Pancreas (tissue), 10 donors: ENCODE measurements at places on chromosomes 6 and 20. TPM values are rescaled to one million over a fixed set of nuclear protein-coding genes. Genes with fewer than 3 reads are reported as not detected.
A peak's percentile ranks its signal among the peaks of the same experiment; 100 is the strongest.

DNA sequence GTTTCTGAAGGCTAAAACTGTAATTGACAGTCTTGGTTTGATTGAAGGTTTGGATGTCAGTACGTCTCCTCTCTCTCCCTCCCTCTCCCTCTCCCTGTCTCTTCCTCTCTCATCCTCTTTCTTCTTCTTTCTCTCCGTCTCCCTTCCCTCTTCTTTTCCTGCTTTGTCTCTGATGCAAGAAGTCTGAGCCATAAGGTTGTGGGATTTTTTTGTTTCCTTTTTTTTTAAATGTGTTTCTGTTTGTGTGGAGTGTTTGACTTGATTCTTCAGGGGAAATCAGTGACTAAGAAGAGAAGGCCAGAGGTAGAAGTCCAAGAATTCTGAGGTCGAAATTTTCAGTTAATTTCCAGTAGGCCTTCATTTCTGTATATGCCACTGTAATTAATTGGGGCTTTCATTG is 111.9 kb downstream of the FOXO3 start:
- peaks cover 16% of the 10 kb centered on the region for H3K4me1 ChIP-seq
- H3K4me3 ChIP-seq: no peak overlapping the region
- H3K36me3 ChIP-seq: peaks cover 6% of the 10 kb centered on the region
- H3K27ac ChIP-seq: no peak overlapping the region
- no peaks in the 10 kb centered on the region for H3K27me3 ChIP-seq
- no peak for DNase-seq

DNA sequence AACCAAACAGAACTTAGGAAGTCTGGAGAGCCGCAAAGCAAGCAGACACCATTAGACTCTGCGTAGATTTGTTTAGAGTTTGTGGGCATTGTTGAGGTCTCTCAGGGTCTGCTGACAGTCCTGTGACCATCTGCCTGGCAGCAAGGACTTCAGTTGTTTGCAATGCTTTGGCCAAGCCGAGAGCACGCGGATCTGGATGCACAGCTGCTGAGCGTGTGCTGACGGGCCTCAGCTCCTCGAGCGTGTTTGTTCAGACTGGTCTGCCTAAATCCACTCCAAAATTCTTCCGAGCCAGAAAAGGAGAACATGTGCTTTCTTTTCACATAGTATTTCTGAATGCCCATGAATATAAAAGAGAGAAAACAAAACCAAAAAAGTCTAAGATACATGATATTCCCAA is 159.0 kb downstream of the ZNF217 start:
- no peaks in the 10 kb centered on the region for H3K36me3 ChIP-seq
- no peak overlapping the region for H3K4me3 ChIP-seq
- no peaks in the 10 kb centered on the region for H3K27me3 ChIP-seq
- no peak for DNase-seq
- H3K4me1 ChIP-seq: no peaks in the 10 kb centered on the region

DNA sequence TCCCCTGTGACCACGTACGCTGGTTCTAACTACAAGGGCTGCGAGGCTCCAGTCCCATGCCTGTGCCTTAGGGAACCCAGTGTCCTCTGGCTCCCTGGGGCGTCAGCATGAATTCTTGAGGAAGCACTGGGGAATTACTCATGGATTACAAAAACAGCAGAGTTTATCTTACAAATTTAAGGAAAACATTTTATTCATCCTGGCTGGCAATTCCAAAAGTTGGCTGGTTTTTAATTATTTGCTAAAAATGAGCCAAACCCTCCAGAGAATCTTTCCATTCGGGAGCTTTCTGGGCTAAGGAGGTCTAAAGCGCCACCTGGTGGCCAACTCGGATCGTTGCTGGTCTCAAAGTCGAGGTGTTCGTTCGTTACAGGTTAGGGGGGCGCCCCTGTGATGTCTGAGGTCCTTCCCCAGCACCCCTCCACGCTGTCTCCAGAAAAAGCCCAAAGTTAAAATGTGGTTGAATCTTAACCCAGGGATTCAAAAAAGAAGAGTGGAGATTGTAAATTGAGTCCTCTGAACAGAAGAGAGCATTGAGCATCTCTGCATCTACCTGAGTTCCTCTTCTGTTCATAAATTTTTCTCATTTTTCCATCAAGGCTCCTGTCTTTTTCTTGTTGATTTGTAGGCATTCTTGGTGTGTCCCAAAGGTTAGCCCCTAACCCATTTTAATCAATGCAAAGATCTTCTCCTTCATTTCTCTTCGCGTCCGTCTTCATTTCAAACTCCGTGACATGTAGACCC is 99.4 kb downstream of the BFSP1 start:
- H3K27ac ChIP-seq: no peak overlapping the region
- H3K4me1 ChIP-seq: no peaks in the 10 kb centered on the region
- peak; percentile 37 for DNase-seq
- H3K27me3 ChIP-seq: no peaks in the 10 kb centered on the region
- no peaks in the 10 kb centered on the region for H3K36me3 ChIP-seq

The DOK5 gene
- 1.2 TPM for total RNA-seq

DNA sequence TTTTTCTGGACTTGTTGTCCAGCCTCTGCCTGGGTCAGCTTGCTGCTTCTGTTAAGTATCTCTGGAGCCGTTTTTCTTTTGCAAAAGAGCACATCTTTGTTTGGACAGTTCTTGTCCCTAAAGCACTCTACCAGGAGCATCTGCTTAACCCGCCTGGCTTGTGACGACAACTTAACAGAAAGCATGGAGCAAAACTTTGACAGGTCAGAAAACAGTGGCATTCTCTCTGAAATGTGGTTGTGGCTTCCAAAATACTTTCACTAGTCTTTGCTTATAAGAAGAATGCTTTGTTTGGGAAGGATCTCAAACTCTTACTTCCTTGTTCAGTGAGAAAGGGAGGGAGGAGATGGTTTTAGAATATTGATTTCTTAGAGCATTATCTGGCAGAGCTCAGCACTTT is 47.6 kb downstream of the CD109 start:
- no peaks in the 10 kb centered on the region for H3K36me3 ChIP-seq
- H3K27me3 ChIP-seq: no peaks in the 10 kb centered on the region
- no peak for DNase-seq
- no peaks in the 10 kb centered on the region for H3K4me1 ChIP-seq

DNA sequence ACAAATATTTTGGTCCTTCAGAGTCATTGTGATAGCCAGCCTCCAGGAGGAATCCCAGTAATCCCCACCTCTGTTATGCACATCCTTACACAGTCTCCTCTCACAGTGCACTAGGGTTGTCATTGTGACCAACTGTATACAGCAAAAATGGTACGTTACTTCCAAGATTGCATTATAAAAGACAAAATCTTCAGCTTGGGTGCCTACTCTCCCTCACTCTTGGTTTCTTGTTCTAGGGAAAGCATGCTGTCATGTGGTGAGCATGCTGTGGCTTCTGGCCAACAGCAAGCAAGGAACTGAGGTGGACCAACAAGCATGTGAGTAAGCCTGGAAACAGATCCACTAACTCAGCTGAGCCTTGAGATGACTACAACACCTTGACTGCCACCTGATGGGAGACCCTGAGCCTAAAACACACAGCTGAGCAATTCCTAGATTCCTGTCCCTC is 130.1 kb upstream of the DST start:
- no peaks in the 10 kb centered on the region for H3K27me3 ChIP-seq
- DNase-seq: no peak
- no peak overlapping the region for H3K4me3 ChIP-seq
- no peaks in the 10 kb centered on the region for H3K36me3 ChIP-seq

The NCR2 gene
- total RNA-seq: not detected

DNA sequence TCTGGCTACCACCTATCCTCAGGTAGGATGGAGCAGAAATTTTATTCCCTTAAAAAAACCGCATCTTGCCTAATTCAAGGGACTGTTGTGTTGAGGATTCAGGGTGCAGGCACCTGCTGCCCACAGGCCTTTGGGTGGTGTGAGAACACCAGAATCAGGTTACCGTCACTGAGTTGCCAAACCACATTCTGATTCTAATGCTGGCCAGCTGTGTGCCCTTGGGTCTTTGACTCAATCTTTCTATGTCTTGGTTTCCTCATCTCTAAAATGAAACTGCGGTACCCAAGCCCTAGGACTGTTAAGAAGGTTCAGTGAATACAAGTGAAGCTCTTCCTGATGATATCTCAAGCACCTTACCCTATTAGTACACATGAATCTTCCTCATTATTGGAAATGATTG is 827.3 kb downstream of the DHX35 start:
- H3K36me3 ChIP-seq: no peaks in the 10 kb centered on the region
- no peak overlapping the region for H3K4me3 ChIP-seq
- no peaks in the 10 kb centered on the region for H3K27me3 ChIP-seq
- H3K27ac ChIP-seq: no peak overlapping the region
- no peak for DNase-seq
- no peaks in the 10 kb centered on the region for H3K4me1 ChIP-seq

The PLCB4 gene
- total RNA-seq: 6.4 TPM

- no peaks in the 10 kb centered on the region for H3K27me3 ChIP-seq
- DNase-seq: no peak
- no peaks in the 10 kb centered on the region for H3K4me1 ChIP-seq
- H3K27ac ChIP-seq: no peak overlapping the region
- no peak overlapping the region for H3K4me3 ChIP-seq
- no peaks in the 10 kb centered on the region for H3K36me3 ChIP-seq
These were observed 118.5 kb upstream of the BACH2 start for GRCh38 chr6:90415178-90415577.

- DNase-seq: no peak
- no peaks in the 10 kb centered on the region for H3K36me3 ChIP-seq
- H3K4me1 ChIP-seq: no peaks in the 10 kb centered on the region
- no peaks in the 10 kb centered on the region for H3K27me3 ChIP-seq
- no peak overlapping the region for H3K4me3 ChIP-seq
These were observed 138.1 kb downstream of the CD164 start for GRCh38 chr6:109243863-109244825.

GRCh38 chr20:22679197-22679596 is 94.8 kb upstream of the FOXA2 start:
- no peak overlapping the region for H3K27ac ChIP-seq
- H3K27me3 ChIP-seq: no peaks in the 10 kb centered on the region
- H3K4me1 ChIP-seq: peaks cover 4% of the 10 kb centered on the region
- no peaks in the 10 kb centered on the region for H3K36me3 ChIP-seq
- H3K4me3 ChIP-seq: no peak overlapping the region

- H3K27ac ChIP-seq: no peak overlapping the region
- no peaks in the 10 kb centered on the region for H3K27me3 ChIP-seq
- no peaks in the 10 kb centered on the region for H3K4me1 ChIP-seq
- no peaks in the 10 kb centered on the region for H3K36me3 ChIP-seq
These were observed 80.5 kb upstream of the QKI start for GRCh38 chr6:163333701-163334663.

- H3K27me3 ChIP-seq: no peaks in the 10 kb centered on the region
- H3K27ac ChIP-seq: no peak overlapping the region
- no peak for DNase-seq
- no peaks in the 10 kb centered on the region for H3K4me1 ChIP-seq
- H3K36me3 ChIP-seq: no peaks in the 10 kb centered on the region
- no peak overlapping the region for H3K4me3 ChIP-seq
These were observed 3.9 kb downstream of the EYA4 start for GRCh38 chr6:133245007-133245406.

The PCSK2 gene
- total RNA-seq: 18.7 TPM

The LCA5 gene
- 1.8 TPM for total RNA-seq

DNA sequence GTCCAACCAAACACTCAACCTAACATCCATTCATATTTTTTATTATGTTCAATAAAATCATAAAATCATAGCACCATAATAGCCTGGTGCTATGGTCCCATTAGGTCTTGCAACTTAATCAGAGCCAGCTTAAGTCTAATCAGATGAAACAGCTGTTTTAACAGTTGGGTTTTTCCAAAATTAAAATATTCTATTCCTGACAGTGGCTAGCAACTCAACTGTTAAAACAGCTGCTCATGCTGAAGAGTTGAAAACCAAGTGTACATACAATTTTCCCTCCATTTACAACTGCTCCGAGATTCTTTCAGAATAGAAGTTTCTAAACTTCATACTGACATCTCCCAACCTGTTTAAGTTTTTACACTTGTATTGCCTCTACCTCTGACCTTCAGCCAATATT is 89.5 kb downstream of the UBE3D start:
- no peak overlapping the region for H3K27ac ChIP-seq
- no peaks in the 10 kb centered on the region for H3K27me3 ChIP-seq

The NINL gene
- total RNA-seq: 9.0 TPM

- H3K4me1 ChIP-seq: no peaks in the 10 kb centered on the region
- H3K27ac ChIP-seq: no peak overlapping the region
- no peak for DNase-seq
- no peaks in the 10 kb centered on the region for H3K27me3 ChIP-seq
These were observed 53.4 kb downstream of the OPRM1 start for GRCh38 chr6:154092326-154092962.

GRCh38 chr6:54289426-54289825 is 18.8 kb upstream of the TINAG start:
- H3K36me3 ChIP-seq: no peaks in the 10 kb centered on the region
- no peaks in the 10 kb centered on the region for H3K27me3 ChIP-seq
- no peak overlapping the region for H3K4me3 ChIP-seq
- DNase-seq: no peak
- no peaks in the 10 kb centered on the region for H3K4me1 ChIP-seq

DNA sequence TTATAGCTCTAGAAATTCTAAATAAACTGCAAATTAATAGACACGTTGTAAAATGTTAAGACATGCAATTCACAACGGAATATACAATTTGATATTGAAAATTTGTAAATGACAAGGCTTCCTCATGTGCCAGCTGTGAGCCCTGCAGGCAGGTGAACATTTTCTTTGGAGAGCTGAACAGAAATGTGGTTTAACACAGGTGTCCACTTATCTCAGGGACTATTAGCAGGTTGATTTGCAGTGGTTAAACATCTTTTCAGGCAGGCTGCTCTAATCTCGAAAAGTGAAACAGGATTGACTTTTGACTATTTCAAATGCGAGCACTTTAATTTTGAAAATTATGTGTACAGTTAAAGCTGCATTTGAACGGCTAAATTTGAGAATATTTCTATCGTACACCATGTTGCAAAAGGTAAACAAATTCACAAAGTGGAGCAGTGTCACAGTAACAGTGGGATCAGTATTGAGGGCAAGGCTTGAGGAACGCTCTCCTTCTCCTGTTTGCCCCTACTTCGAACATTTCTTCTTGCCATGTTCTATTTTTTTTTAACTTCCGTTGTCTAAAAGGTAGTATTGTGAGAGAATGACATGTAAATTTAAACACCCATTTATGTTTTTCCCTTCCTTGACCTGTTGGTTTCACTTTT is 210.8 kb downstream of the CDKAL1 start:
- no peak for DNase-seq
- H3K36me3 ChIP-seq: no peaks in the 10 kb centered on the region
- no peaks in the 10 kb centered on the region for H3K4me1 ChIP-seq
- H3K4me3 ChIP-seq: no peak overlapping the region
- no peak overlapping the region for H3K27ac ChIP-seq
- no peaks in the 10 kb centered on the region for H3K27me3 ChIP-seq

DNA sequence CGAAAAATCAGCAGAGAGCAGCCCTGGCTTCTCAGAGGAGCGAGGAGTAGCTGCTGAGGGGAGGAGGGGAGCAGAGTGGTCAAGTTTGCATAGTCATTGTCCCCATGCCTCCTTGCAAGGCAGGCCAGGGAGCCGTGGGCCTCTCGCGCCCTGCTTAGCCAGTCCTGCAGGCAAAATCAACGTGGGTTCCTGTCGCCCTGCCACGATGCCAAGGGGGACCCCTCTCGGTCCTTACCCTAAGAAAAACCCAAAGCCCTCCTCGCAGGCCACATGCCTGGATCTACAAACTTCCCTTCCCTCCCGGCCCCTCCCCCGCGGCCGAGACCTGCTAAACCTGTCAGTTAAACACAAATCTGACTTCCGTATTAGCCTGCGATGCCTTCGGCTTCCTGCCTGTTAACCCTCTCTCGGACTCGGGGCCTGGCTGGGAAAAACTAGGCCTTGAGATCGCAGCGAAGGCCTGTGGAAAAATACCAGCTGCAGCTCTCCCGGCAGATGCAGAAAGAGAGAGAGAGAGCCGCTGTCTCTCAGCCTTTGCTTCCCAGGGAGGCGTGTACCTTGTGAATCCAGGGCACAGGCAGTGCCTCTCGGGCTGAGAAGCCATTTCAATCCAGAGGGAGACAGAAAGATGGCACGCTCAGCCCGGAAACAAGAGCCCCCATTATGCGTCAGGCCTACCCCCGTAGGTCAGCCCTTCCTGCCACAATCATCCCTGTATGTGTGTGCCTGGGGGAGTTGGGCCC is 968 bp upstream of the ZMYND8 start:
- H3K27me3 ChIP-seq: no peaks in the 10 kb centered on the region
- DNase-seq: peak; percentile 93
- peaks cover 83% of the 10 kb centered on the region for H3K4me1 ChIP-seq
